ENCODE measurements at places on chromosomes 7 and 10.
A peak's percentile ranks its signal among the peaks of the same experiment; 100 is the strongest.

GRCh38 chr7:117127585-117128168, 174.4 kb downstream of the ST7 start:
- peak; percentile 45 for DNase-seq

GRCh38 chr10:48659790-48660189, 24.9 kb upstream of the WDFY4 start:
- no peak for DNase-seq

GRCh38 chr7:81260152-81260551, 341.3 kb upstream of the SEMA3C start:
- DNase-seq = no peak

DNA sequence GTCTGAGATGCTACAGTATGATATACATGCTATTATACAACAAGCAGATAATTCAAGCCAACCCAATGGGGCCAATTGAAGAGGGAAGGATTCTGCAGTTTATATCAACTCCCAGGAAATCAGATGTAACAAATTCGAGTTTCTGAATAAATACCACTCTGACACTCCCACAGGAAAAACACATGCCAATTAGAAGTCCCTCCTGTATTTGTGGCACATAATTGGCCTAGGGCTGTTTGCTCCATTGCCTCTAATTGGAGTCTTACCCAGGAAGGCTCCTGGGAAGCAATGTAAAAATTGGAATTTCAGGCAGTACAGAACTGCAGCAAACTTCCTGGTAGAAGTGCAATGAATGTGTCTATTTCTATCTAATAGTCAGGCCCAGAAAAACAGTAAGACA, 4.7 kb downstream of the PPA1 start:
- DNase-seq = no peak

DNA sequence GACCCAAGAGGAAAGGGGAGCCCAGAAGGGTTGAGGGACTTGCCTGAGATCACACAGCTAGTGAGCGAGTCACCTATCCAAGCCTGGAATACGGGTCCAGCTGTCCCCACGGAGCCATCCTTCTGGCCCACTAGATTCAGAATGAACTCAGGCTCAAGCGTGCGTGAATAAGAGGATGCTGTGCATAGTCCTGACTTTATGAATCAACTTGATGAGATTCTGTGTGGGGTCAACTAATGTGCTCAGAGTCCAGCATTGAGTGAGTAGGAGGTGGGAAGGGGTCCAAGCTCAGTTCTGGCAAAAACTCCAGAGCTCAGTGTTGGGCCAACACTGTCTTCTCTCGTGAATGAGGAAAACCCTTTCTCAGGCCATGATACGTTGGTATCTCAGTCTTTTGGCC, 41.4 kb downstream of the CAMK1D start:
- no peak for DNase-seq

DNA sequence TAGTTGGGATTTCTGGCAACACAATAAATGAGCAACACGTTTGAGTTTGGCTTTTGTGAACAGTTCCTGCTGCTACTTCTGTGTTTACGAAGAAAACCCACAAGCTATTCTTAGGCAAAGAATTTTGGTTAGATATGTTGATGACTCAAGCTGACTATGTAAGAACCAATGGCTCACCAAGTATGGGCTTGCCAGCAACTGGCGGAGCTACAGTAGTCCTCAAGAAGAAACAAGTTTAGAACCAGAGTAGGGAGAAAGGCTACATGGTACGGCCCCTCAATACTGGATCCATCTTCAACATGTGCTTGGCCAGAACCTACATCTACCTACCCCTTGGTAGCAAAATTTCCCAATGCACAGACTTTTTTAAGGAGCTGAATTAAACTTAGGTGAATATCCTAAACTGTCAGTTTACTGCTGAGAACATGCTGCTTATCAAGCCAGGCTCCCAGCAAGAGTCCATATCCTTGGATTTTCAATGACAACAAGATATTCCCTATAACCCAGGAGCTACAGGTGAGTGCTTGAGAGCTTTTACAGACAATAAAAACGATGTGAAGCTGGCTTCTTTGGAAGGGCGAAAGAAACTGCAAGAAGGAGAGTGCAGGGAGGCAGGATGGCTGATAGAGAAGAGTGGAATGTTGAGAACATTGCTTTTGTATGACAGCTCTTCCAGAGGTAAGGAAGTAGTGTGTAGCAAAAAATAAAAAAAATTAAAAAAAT, 74.3 kb upstream of the ASAH2 start:
- DNase-seq = no peak

DNA sequence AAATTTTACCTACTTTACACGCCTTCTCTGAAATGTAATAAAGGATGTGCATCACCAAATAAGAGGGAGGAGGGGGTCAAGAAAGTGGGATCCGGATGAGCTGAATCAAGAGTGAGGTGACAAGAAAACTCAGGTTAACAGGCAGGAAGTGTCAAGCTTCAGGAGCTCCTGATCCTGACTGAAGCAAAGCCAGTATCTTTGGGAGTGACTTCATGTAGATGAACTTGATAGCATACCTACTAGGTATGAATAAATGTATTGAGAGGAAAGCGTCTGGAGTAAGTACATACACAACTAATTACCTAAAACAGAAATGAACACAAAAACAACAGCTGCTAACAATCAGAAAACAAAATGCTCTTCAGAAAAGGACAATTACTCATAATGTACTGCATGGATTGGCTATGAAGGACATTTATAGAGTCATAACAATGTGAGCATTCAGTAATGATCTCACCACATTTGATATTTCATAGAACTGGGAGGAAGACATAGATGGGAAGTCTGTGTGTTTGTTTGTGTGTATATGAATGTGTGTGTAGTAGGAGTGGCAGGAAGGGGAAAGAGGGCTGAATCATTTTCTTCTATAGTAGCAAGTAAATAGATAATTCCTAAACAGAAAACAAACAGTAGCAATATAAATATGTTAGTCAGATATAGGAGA, 29.4 kb downstream of the PRKG1 start:
- DNase-seq = no peak

- DNase-seq = no peak
Observed at GRCh38 chr10:30821261-30821993, 191.9 kb upstream of the LYZL2 start.

GRCh38 chr7:70334871-70335270, 736.6 kb downstream of the AUTS2 start:
- no peak for DNase-seq

Data from T-helper 1 cell (primary cell).